ENCODE measurements at places on chromosomes 7 and 10.

DNA sequence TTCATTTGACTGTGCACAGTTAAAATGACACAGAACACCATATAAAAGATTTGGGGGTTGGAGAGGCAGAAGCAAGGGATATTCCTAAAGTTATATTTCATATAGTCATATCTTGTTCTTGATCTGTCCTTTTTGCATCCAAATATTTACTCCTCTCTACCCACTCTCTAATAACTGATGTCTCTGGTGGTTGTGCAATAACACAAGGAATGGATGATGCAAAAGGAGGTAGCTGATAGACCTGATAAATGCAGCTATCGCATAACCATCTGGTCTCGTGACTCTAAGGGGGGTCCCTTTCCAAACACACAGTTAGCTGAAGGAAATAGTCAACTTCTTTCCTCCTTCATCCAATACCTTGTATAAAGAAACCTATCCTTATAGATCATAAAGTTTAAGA, 123.1 kb downstream of the POLR1F start:
- DNase-seq, result no peak

DNA sequence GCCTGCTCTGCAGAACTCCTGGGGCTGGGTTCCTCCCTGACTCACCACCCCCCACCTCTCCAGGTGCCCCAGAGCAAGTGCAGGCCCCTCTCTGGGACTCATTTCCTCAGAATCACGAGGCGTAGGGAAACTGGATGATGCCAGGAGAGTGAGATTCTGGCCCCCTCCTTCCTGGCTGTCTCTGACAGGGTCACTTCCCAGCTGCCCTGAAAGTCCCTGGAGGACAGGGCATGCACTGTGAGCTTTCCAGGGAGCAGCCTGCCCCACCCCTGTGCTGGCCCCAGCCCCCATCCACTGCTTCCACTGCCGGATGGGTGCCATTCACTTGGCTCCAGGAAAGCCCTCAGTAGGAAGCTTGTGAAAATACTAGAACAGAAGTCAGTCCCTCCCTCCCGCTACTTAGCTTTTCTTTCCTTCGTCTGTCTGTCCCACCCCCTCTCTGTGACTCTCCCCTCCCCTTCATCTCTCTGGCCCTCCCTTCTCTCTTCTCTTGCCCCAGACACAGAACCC, 10.4 kb downstream of the TACR2 start:
- DNase-seq, result no peak

DNA sequence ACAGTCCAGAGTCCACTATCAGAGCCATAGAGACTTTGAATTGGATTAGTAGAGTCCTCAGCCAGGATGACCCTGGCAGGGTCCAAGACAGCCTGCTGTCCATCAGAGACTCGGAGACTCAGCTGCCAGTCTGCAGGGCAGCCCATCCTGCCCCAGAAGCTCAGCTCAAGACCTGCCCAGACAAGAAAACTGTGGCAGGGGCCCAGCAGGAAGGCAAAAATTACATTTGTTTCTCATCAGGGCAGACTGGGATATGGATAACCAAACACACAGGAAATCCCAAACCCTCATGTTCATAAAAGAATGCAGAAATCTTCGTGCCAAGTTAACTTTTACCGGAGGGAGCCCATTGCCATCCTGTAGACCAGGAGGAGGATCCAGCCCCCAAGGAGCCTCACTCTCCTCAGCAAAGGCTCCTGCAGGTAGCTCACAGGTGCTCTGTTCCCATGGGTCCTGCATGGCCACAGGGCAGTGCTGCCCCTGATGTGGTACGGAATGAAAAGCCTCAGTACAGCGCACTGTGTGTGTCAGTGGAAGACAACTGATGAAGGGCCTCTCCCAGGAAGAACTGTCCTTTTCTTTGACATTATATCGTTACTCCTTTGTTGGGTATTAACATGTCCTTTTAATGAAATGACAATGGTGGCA, 222.2 kb downstream of the KCNMA1 start:
- DNase-seq, result no peak

DNA sequence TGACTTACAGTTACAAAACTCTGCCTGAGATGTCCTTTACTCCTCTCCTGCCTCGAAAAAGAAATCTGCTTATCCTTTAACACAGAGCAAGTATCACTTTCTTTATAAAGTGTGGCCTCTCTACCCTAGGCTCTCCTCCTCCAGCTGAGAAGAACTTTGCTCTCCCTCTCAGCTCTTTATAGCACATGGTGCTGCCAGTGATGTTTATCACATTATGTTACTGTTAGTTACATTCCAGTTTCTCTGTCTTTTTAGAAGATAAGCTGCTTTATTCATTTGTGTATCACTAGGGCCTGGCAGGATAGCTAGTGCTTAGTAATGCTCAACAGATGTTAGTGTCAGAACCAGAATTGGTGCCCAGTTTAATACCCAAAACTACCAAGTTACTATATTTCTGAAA, 41.1 kb upstream of the TMEM229A start:
- DNase-seq, result no peak

- no peak for DNase-seq
These were observed 24.2 kb downstream of the FAM3C start for GRCh38 chr7:121371883-121372282.
